ENCODE measurements at places on chromosomes 7 and 10.

GRCh38 chr7:98200364-98200763 lies 10.9 kb upstream of the BHLHA15 start:
- DNase-seq, result peak; percentile 43

DNA sequence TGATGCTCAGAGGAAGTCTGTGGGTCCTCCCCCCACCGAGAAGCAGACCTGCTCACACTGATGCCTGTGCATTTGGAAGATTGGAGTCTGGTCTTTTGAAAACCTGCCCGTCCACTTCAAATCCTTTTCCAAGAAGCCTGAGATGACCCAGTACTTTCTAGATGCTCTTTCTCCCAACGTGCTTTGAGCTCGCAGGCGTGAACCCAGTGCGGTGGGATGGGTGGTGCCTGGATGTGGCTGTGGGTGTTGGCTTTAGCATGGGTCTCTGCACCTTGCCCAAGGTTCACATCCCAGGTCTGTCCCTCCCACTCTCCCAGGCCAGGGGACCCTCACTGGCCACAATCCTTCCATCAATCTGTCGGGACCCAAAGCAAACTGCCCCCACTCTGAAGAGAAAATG lies 170.2 kb downstream of the ADARB2 start:
- no peak for DNase-seq

GRCh38 chr7:121274467-121274866 lies 54.3 kb upstream of the WNT16 start:
- no peak for DNase-seq

DNA sequence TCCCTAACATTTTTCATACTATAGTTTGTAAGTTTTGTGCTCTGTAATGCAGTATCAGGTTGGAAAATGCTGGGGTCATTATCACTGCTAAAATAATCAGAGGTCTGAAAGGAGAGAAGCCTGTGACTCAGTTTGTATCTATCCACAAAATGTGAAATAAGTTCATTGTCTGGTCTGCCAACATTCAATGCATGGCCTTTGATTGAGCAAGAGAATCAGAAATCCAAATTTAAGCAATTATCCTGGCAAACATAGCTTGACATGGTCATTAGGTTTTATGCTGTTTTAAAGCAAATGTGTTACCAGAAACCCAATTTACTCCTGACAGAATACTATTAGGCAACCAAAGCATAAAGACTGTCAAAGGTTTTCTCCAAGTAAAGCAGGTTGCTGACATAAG lies 709.7 kb upstream of the SEMA3D start:
- DNase-seq, result no peak

DNA sequence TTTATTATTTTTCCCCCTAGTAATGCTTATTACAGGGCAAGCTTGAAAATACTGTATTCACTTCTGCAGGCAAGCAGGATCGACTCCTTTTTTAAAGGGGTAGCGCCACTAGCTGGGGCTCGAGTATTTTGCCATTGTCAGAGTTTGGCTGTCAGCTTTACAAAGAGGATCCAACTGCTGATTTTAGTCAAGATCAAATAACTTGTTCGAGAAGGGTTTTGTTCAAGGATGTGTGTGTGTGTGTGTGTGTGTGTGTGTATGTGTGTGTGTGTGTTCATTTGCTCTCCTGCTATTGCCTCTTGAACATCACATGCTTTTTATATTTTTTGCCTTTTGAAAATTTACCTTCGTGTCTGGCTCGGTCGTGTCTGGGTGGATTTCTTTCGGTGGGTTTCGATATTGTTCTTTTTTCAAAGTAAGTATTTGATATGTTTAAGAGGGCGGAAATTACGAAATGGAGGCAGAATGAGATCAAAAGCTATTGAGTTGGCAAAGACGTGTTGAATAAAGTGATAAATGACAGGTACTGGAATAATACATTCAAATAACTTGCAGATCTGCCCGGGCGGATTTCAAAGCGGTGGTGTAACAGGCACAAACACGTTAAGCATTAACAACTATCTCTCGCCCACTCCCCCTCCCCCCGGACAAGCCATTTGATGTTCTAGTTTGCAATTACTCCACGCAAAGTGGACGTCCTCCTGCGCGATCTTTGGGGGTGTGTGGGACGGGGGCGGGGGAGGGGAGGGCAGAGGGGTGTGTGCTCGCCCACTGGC lies 1.1 kb downstream of the ARID5B start:
- peak; percentile 32 for DNase-seq

DNA sequence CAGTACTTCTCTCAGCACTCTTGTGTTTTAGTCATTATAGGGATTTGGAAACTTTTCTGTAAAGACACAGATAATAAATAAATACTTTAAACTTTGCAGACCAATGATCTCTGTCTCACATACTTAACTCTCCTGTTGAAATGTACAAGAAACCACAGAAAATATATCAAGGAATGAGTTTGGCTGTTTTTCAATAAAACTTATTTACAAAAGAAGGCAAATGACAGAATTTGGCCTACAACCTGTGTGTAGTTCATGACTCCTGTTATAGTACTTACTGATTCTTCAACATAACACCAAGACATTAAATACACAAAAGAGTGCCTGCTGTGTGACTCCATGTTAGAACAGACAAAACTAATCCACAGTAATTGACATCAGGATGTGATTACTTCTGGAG lies 510.0 kb upstream of the PHF14 start:
- no peak for DNase-seq

DNA sequence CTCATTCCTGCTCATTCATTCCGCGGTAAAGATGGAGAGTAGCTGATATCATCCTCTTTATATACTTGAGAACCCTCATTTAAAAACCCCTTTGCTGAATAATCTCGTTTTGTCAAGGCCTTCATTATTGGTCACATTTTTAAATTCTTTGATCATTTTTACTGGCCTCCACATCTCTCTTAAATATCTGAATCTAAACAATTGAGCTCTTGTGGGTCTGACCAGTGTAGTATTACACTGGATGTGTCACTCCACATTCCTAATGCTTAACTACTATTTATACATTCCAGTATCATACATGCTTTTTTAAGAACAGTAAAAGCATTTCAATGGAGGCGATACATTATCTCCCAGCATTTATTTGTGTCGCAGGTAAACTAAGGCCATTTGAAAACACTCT lies 12.6 kb upstream of the PRPS1L1 start:
- DNase-seq, result no peak

- DNase-seq, result no peak
These were observed 137.8 kb upstream of the PPP2R2D start for GRCh38 chr10:131762789-131763696.

GRCh38 chr10:90407131-90407530 lies 450.7 kb downstream of the HTR7 start:
- DNase-seq, result no peak

DNA sequence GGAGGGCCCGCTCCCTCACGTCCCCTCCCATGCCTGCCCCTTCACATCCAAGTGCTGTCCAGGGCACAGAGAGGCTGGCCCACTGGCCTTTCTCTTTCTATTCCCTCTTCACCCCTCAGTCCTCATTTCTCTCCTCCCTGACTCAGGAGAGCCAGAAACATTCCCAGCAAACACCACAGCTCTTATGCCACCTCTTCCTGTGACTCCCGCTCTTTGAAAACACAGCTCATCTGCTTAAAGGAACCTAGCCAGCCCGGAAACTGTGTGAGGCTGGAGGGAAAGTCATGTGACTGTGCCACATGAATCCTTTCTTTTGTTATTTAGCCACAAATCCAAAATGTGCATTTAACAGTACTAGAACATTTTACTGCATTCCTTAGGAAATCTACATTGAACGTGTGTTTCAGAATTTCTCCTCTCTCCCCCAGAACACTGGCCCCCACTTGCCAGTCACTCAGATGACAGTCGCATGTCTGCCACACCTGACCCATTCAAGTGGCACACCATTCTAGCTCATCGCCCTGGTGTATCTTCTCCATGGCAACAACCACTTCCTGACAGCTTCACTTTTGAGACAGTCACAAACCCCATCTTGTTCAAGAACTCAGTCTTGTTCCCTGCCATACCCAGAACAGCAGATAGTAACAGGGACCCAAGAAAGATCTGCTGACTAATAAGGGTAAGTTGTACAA lies 42.8 kb downstream of the GRB10 start:
- DNase-seq, result peak; percentile 9

DNA sequence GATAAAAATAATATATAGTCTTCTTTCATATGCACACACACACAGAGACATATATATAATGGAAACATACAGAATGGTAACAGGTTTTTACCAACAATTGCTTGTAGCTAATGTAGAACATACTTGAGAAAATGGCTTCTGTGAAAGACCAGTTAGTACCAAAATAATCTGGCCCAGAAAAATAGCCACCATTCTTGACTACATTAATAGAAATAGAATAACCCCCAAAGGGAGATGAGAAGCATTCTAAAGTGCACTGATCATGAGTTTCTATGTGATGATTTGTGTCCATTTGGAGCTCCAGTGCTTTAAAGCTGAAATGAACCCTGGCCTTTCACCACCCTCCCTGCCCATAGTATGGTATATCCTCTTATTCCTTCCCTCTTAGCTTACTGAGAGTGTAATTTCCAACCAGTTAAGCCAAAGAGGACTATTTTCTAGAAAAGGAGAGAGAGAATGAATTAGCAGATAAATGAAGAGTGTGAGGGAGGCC lies 22.9 kb upstream of the IFIT2 start:
- no peak for DNase-seq

DNA sequence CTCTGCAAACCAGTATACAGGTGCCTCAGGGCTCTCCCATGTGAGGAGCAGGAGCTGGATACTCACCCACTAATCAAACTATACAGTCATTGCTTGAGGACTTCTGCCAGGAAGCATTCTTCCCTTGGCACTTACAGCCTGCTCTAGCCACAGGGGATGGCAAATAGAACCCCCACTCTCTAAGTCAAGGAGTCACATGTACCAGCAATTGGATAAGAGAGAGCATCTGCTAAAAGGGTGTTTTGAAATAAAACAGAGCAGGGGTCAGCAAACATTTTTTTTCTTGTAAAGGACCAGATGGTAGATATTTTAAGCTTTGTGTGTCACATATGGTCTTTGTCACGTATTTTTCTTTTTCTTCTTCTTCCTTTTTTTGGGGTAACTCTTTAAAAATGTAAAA lies 865.2 kb upstream of the GHITM start:
- DNase-seq, result no peak

- no peak for DNase-seq
These were observed 1155.6 kb downstream of the TYW1 start for GRCh38 chr7:68152205-68152604.

- DNase-seq, result no peak
These were observed 24.2 kb downstream of the LCOR start for GRCh38 chr10:96856317-96856716.

- no peak for DNase-seq
These were observed 14.4 kb upstream of the SPRN start for GRCh38 chr10:133438711-133439273.

DNA sequence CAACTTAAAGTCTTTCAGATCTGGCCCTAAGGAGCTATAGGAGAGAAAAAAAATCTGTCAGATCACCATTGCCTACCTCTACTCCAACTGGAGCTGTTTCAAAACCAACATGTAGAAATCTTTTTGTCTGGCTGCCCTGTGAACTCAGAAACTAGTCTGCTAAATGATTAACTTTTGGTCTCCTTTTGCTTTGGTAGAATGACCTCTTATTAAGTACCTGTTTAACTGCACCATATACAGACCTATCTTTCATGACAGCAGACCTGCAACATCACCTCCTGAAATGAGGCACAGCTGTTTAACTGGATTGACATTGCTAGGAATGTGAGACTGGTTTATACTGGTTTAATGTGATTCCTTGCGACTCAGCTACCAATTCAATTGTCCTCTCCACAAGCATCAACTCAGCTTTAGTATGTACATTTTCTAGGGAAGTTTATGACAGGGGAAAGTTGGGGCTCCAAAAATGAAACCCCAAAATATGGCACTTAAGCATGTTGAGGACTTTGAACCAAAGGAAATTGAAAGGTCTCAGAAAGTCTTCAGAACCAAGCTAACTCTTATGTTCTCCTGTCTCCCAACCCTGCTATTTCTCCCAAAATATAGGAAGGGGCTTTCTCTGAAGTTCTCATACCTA lies 1.8 kb downstream of the CYP3A43 start:
- DNase-seq, result no peak

- peak; percentile 53 for DNase-seq
These were observed at the start of gene TRIP6 for GRCh38 chr7:100867040-100867775. Gene TRIP6 (plus strand): TSS chr7:100867387. CDS start chr7:100867498, 111 bp downstream.

GRCh38 chr7:51590746-51591145 lies 274.1 kb upstream of the COBL start:
- DNase-seq, result no peak

GRCh38 chr7:92375013-92375412 lies 72.3 kb upstream of the GATAD1 start:
- no peak for DNase-seq

- no peak for DNase-seq
These were observed 13.7 kb downstream of the NRAP start for GRCh38 chr10:113650172-113650571.

DNA sequence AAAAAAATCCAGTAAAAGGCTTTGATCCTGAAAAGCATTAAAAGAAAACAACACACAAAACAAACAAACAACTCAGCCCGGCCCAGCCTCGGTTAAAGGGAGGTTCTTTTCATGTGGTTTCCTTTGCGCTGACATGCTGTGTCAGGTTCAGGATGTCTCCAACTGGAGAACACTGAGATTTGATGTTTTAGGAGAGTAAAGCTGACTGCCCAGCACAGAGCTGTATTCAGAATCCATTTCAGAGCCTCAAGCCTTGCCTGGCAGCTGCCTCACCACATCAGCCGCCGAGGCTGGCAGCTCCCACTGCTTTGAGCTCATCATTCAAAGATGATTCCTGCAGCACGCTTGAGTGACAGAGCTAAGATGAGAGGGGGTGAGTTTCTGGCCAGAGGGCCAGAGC lies 205.8 kb upstream of the LYZL1 start:
- DNase-seq, result no peak

DNA sequence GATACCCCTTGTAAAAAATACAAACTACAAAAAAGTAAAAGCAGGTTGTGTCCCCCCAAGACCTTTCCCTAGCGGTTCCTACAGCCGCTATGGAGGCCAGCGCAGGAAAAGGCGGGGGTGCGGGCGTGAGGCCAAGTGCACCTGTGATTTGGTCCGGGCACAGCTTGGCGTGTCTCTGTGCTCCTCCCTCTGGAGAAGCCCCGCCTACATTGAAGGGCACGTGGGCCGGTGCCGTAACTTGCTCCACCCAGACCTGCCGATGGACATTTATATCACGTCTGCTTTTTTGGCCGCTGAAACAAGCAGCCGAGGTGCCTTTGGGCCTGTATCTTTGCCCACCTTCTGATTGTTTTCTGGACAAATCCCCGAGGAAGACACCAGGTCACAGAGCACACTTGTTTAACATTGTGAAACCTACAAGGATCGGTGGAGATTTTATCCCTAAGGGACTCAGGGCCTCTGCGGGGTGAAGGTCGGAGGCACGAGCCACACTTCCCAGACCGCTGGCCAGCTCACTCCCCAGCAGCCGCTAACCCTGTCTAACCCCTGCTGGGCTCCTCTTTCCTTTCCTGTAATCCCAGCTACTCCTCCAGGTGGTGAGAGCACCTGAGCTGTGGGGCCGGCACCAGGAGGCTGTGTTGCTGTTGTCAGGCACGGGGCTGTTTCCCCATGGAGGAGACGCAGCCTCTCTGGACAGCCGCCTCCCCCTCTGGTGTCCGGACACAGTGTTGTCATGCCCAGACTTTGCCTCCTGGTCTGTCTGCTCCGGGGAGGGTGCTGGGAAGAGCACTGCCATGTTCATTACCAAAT lies 18.8 kb upstream of the INPP5A start:
- DNase-seq, result no peak
